ENCODE measurements at places on chromosomes 5 and 9.

- DNase-seq = no peak
These were observed at the start of gene SMIM23 for GRCh38 chr5:171785517-171785916. Gene SMIM23 (plus strand): TSS chr5:171785817. CDS start chr5:171785872, 55 bp downstream.

- no peak for DNase-seq
These were observed 399.6 kb upstream of the TUSC1 start for GRCh38 chr9:26077860-26078259.

DNA sequence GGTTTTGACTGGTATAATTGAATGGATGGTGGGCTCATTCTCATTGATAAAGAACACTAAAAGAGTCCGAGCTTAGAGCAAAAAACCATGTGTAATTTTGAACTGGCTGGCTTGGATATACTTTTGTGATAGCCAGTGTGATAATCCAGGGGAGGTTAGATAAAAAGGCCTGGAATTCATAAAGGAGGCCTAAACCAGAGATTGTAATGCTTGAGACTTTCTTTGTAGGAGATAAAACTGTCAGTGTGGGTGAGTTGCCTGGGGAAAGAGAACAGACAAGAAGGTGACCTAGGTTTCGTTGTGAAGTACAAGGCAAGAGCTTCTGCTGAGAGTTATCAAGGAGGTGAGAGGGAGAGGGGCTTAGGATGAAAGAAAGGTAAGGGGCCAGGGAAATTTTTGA is 17.0 kb upstream of the NMUR2 start:
- no peak for DNase-seq

DNA sequence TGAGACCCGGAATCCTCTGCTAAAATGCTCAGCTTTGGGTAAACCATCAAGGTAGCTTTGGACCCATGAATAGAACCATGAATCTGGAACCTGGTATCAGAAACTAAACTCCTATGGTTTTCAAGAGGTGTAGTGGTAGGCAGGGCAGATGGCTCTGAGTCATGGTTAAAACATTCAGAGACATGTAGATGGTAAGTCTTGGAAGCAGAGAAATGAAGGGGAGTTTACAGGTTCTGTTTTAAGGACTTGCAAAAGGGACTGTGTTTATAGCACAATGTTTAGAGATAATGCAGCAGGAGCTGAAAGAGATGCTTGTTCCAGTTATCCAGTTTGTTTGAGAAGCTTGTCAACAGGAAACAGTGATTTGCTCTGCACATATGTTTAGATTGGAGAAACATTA is 36.0 kb upstream of the FBN2 start:
- DNase-seq = no peak

- no peak for DNase-seq
These were observed 184.5 kb downstream of the GNAQ start for GRCh38 chr9:77847059-77847499.
